A549 treated with GW870086 at 1 μM for 4 hours (cell line): ENCODE measurements at places on chromosomes 6 and 20. TPM values are rescaled to one million over a fixed set of nuclear protein-coding genes. Genes with fewer than 3 reads are reported as not detected.

The KHDRBS2 gene
- total RNA-seq: not detected in 5 replicates

The CD24 gene
- total RNA-seq: 209 to 347 TPM (median 299 TPM) in 5 replicates

The PRR18 gene
- total RNA-seq: 0.07 to 0.15 TPM (median 0.12 TPM) in 5 replicates

The CRISP1 gene
- total RNA-seq: not detected in 5 replicates

The CDSN gene
- total RNA-seq: not detected in 5 replicates

The BRPF3 gene
- total RNA-seq: 8.4 to 10.5 TPM (median 9.6 TPM) in 5 replicates

The UCKL1 gene
- 24.4 to 35.3 TPM (median 32.2 TPM) in 5 replicates for total RNA-seq

The MAP3K7 gene
- total RNA-seq: 9.4 to 13.1 TPM (median 12.0 TPM) in 5 replicates

The STMND1 gene
- total RNA-seq: not detected in 5 replicates

The ZNF165 gene
- 0.67 to 0.97 TPM (median 0.90 TPM) in 5 replicates for total RNA-seq

The MAP7 gene
- total RNA-seq: 19.8 to 22.5 TPM (median 21.8 TPM) in 5 replicates

The SH3BGRL2 gene
- 0.25 to 0.41 TPM (median 0.34 TPM) in 5 replicates for total RNA-seq

The BPIFA3 gene
- not detected in 5 replicates for total RNA-seq

The DNAH8 gene
- not detected in 5 replicates for total RNA-seq

The TFAP2C gene
- 13.5 to 16.3 TPM (median 15.6 TPM) in 5 replicates for total RNA-seq

The GHRH gene
- not detected in 5 replicates for total RNA-seq

The GPX5 gene
- not detected in 5 replicates for total RNA-seq

The SRSF12 gene
- total RNA-seq: 1.6 to 2.4 TPM (median 2.3 TPM) in 5 replicates

The ANKRD66 gene
- total RNA-seq: not detected in 5 replicates

The GRIK2 gene
- total RNA-seq: 0.13 to 0.47 TPM (median 0.39 TPM) in 5 replicates

The GLP1R gene
- not detected in 5 replicates for total RNA-seq

The CLVS2 gene
- 0.07 to 0.32 TPM (median 0.15 TPM) in 5 replicates for total RNA-seq

The PAK5 gene
- total RNA-seq: not detected in 5 replicates

The SUN5 gene
- total RNA-seq: not detected in 5 replicates

The MUC21 gene
- not detected in 5 replicates for total RNA-seq

The BIRC7 gene
- total RNA-seq: 1.4 to 3.3 TPM (median 2.3 TPM) in 5 replicates

The ROMO1 gene
- total RNA-seq: 336 to 420 TPM (median 360 TPM) in 5 replicates

The PGK2 gene
- total RNA-seq: not detected in 5 replicates

The ZBTB22 gene
- total RNA-seq: 2.5 to 3.6 TPM (median 3.2 TPM) in 5 replicates

The PRKN gene
- total RNA-seq: 0.16 TPM in 1 of 5 replicates, not detected in the others

The PSORS1C2 gene
- not detected in 5 replicates for total RNA-seq

The FARS2 gene
- total RNA-seq: 9.6 to 11.5 TPM (median 10.3 TPM) in 5 replicates

The GSTA3 gene
- total RNA-seq: not detected in 5 replicates
